Left renal cortex interstitium (tissue), 4 donors: ENCODE measurements at places on chromosomes 13 and 19. TPM values are rescaled to one million over a fixed set of nuclear protein-coding genes. Genes with fewer than 3 reads are reported as not detected.

Gene HSPB6
- polyA plus RNA-seq: 20.2 TPM

GRCh38 chr13:40671956-40672764 is 5.7 kb upstream of the FOXO1 start:
- DNase-seq: no peak

GRCh38 chr13:113723410-113724015 is 35.5 kb upstream of the TMEM255B start:
- DNase-seq: no peak

Gene RGL3
- polyA plus RNA-seq: 137 TPM

DNA sequence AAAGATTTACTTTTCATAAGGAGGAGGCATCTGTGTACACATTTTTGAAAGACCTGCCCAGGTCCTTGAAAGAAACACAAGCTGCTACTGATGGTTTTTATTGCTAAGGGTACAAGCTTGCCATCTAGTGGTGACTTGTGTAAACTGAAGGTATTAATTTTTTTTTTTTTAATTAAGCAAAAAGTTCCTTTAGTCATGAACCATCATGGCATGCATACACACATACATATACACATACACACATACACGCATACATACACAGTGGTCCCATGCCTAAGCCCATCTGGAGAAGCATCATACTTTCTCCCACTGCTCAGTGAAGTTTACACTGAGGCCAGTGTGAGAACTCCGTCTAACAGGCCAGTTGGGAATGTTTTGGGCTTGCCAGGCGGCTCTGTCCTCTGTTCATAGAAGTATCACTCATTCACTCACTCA is 312.5 kb downstream of the DCLK1 start:
- no peak for DNase-seq

Gene HSD17B14
- polyA plus RNA-seq: 36.6 TPM

DNA sequence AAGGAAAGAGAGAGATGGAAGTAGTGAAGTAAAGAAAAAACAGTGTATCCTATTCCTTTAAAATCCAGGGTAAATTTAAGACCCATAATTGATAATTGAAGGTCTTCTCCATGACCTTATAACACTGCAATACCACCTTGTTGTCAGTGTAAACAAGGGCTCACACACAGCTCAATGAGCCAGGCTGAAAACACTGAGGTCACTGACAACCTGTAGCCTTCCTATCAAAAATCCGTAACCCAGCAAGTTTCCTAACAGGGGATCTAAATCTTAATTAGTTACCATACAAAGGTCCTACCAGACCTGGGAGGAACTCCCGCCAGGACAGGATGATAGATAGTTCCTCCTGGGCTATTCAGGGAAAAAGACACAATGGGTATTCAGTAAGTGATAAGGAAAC is 1677.1 kb downstream of the OLFM4 start:
- DNase-seq: no peak

Gene NCAN
- 0.09 TPM for polyA plus RNA-seq
